DMS 273 treated with DMSO at 0.1 percent for 48 hours (cell line): ENCODE measurements at places on chromosomes 13 and 19.

DNA sequence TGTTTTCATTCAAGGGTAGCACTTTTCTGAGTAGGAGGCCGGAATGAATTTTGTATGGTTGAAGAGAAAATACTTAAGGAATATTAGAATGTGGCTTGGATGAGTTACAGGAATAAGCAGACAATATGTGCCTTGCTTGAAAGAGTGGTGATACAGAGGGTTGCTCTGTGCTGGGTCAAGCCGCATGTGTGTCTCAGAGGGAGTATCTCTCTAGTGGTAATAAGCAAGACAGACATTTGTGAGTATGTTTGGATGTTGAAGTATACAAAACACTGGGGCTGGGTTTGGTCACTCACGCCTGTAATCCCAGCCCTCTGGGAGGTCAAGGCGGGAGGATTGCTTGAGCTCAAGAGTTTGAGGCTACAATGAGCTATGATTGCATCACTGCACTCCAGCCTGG, 103.9 kb downstream of the LMO7 start:
- DNase-seq = no peak

DNA sequence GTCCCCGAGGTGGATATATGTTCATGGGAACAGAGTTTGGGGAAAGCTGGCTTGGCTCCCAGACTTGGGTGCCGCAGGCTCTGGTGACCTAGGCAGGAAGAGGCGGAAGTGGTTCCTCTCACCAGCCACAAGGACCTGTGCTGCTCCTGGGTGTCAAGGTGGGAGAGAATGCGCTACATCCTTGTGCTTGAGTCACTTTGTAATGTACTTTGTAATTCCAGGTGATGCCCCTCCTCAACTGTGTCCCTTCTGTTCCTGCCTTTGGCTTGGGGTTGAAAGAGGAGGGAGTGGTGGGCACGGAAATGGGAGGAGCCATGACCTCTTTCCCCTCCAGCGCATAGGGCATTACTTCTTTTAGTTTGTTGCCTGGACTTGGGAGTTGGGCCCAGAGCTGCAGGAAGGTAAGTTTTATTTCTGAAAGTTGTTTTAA, 10.9 kb downstream of the GARRE1 start:
- no peak for DNase-seq

DNA sequence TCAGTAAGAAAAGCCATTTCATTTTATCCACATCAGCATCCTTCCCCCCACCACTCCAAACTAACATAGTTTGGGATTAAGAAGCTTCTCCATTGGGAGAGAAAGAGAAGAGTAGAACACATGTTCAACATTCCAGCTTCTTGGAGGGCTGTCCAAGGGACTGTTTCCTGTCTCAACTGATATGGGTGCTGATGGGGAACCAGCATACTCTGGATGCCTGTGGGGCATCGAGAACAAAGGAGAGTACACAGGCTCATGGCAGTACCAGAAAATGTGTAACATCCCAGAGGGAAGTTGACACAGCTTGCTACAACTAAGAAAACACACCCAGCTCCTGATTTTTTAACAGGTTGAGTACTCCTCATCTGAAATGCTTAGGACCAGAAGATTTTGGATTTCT, 24.7 kb downstream of the SUCLA2 start:
- no peak for DNase-seq

- peak; percentile 59 for DNase-seq
Measured at GRCh38 chr13:71879129-71879535, 12.1 kb upstream of the DACH1 start.

GRCh38 chr13:91319996-91320395, 27.5 kb upstream of the MIR17HG start:
- DNase-seq = no peak
